ENCODE measurements at places on chromosomes 1 and 21. TPM values are rescaled to one million over a fixed set of nuclear protein-coding genes. Genes with fewer than 3 reads are reported as not detected.

Gene AMY1A
- total RNA-seq: not detected

Gene IVL
- total RNA-seq: not detected

Gene SPATA45
- not detected for total RNA-seq

- H3K36me3 ChIP-seq: no peaks in the 10 kb centered on the region
- H3K27ac ChIP-seq: peak overlapping the region; percentile 99
- DNase-seq: peak; percentile 71
- H3K4me1 ChIP-seq: peaks cover 31% of the 10 kb centered on the region
Observed at GRCh38 chr1:58785442-58786058, 1.7 kb upstream of the JUN start.

DNA sequence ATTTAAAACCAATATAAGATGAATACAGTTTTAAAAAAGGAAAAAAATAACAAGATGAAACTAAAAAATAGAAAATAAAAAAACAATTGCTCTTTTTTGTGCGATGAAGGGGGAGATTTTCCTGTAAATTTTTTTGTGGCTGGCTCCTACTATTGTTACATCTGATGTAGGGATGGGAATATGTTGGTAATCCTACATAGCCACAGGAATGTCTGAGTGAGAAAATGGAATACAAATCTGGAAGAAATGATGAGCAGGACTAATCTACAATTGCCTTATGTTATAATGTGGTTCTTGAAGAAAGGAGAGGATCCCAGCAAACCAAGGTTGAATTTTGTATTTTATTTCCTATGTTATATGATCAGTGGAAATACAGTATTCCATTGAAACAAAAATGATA lies 40.9 kb downstream of the ATP6V1G3 start:
- H3K36me3 ChIP-seq: no peaks in the 10 kb centered on the region
- no peak overlapping the region for H3K27ac ChIP-seq
- DNase-seq: no peak
- no peaks in the 10 kb centered on the region for H3K27me3 ChIP-seq
- no peaks in the 10 kb centered on the region for H3K4me1 ChIP-seq

Gene VHLL
- total RNA-seq: 0.52 TPM

GRCh38 chr1:87113313-87113712 lies 198.9 kb downstream of the HS2ST1 start:
- H3K4me1 ChIP-seq: no peaks in the 10 kb centered on the region
- no peak for DNase-seq
- no peak overlapping the region for H3K4me3 ChIP-seq
- H3K36me3 ChIP-seq: no peaks in the 10 kb centered on the region
- no peak overlapping the region for H3K27ac ChIP-seq

GRCh38 chr1:59432531-59433439 lies 135.9 kb downstream of the FGGY start:
- no peaks in the 10 kb centered on the region for H3K27me3 ChIP-seq
- H3K27ac ChIP-seq: no peak overlapping the region
- no peak for DNase-seq
- H3K36me3 ChIP-seq: no peaks in the 10 kb centered on the region
- H3K4me3 ChIP-seq: no peak overlapping the region

GRCh38 chr1:247475793-247476192 lies 17.9 kb upstream of the OR2B11 start:
- no peaks in the 10 kb centered on the region for H3K36me3 ChIP-seq
- DNase-seq: no peak
- no peak overlapping the region for H3K4me3 ChIP-seq
- H3K27ac ChIP-seq: no peak overlapping the region

GRCh38 chr1:165144757-165145397 lies 211.6 kb downstream of the LMX1A start:
- no peaks in the 10 kb centered on the region for H3K36me3 ChIP-seq
- no peaks in the 10 kb centered on the region for H3K27me3 ChIP-seq
- H3K27ac ChIP-seq: no peak overlapping the region

Gene TMED5
- total RNA-seq: 60.8 TPM
